NCI-H1694 (cell line): ENCODE measurements at places on chromosomes 5 and 9.

DNA sequence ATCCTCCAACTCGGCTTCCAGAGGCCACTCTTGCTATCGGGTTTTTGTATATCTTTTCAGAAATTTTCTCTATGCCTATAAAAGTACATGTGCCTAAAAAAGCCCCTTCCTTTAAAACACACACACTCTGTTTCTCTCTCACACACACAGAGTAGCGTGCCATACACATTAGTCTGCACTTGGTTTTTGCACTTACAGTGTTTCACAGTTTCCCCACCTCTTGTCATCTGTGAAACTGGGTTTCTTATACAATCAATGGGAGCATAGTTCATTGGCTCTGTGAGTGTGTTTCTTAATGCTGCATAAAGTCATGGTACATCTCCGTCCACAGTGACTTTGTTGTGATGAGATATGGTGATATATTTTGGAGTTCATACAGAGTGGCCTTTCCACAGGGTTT, 664 bp upstream of the IGFBPL1 start:
- no peak for DNase-seq

DNA sequence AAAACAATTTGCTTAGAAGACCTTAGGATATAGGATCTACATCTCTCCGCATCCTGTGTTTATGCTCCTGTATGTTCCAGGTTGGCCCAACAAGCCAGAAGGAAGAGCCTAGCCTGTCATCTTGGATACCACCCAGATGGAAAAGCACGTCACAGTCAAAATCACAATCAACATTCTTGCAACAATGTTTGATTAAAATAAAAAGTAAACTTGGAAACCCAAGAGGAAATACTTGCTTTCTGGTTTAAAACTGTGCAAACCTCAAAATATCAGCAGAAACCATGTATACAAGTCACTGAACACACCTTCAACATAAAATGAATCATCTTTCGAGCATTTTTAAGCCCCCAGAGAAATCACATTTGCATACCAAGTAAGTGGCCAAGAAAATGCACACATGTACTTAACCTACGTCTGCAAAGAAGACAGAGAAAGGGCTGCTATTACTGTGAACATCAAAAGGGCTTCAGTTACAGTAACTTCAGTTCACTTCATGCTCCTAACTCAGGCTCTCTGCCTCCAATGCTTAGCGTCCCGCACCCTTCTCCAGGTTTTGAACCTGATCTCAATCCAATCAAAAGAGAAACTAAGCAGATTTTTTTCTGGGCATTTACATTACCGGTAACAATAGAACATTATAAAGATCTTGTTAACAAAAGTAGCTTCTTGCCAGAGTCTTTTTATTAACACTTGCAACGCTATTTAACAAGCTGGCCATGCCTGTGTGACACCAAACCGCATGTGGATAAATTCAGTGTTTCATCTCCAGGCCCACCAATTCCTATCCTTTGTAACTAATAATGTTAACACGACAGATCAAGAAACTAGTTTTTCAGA, 1.3 kb downstream of the ENC1 start:
- DNase-seq = peak; percentile 8

GRCh38 chr5:11619339-11620024, 284.8 kb downstream of the CTNND2 start:
- peak; percentile 48 for DNase-seq

- DNase-seq = no peak
Observed at GRCh38 chr9:15735083-15735857, 182.4 kb downstream of the CCDC171 start.

DNA sequence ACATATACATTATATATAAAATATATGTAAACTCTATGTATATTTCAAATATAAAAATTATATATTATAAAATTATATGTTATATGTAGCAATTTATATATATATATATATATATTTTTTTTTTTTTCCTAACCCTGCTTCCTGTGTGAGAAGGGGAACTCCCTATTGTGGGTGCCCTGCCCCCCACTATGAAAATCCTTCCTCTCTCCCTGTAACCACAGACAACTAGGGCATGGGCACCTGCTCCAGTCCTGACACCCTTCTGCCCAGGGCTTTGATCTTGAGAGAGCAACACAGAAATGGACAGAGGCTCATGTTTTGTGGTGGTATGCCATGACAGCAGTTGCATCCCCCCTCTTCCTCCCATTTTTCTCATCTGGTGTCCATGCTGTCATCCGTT, 148.7 kb upstream of the IL12B start:
- DNase-seq = no peak
